Mammary epithelial cell (primary cell): ENCODE measurements at places on chromosomes 6 and 20.

DNA sequence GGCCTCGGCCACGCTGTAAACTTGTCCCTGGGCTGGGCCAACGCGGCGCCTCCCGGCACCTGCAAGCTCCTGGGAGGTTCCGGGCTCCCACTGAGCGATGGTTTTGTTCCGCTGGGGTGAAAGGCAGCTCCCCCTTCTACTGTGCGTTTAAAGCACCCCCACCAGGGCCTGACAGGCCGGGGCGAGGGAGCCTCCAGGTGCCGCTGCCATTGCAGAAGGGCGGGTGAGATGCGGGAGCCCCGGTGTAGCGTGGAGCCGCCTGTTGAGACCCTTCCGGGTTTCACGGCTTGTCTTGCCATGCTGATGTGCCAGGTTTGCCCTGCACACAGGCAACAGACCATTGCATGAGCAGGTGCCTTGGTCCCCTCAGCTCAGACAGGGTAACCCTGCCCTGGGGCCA is 2.9 kb downstream of the COL20A1 start:
- no peak for DNase-seq

GRCh38 chr20:32458061-32458836 is 100.1 kb downstream of the ASXL1 start:
- DNase-seq = no peak

DNA sequence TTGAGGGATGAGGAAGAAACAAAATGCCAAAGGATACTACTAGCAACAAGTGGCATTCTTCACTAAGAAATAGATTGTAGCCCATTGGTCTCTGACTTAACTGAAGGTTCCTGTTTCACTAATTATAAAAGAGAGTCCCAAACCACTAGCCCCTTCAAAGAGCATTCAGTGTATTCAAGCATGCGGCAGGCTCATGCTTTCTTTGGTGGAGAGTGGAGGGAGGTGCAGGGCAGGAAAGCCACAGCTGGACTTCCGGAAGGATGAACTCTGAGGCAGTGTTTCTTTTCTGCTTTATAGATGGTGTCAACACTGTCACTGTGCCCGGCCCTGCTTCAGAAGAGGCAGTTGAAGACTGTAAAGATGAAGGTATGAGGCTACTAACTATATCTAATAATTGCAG is 636.1 kb downstream of the KIF16B start:
- no peak for DNase-seq

DNA sequence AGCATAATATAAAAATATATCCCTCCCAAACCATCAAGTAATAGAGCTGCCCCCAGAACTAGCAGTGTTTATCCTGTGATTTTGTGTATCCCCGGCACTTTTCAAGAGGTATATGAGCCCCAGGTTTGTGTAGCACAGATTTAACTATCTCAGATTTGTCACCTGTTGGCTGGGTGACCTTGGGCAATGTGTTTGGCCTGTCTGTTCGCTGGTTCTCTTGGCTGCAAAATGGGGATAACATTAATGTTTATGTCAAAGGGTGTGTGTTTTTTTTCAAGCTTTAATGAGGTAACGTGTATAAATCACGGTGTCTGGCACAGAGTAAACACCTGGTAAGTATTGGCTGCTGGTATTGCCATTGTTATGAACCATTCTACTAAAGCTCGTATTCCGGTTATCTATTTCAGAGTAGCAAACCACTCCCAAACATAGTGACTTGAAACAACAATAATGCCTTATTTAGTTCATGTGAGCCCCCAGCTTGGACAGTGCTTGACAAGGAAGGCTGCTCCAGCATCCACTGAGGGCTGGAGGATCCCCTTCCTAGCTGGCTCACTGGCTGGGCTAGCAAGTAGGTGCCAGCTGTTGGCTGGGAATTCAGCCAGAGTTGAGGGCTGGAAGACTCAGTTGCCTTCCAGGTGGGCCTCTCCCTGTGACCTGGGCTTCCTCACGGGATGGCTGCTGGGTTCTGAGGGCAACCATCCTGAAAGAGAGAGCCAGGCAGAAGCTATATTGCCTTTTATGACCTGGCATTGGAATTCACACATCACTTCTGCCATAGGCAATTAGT is 36.2 kb downstream of the PDRG1 start:
- no peak for DNase-seq

- DNase-seq = no peak
Measured at GRCh38 chr6:47844881-47845280, 63.0 kb downstream of the OPN5 start.

GRCh38 chr20:32753731-32754130 is 8.5 kb upstream of the DNMT3B start:
- no peak for DNase-seq

DNA sequence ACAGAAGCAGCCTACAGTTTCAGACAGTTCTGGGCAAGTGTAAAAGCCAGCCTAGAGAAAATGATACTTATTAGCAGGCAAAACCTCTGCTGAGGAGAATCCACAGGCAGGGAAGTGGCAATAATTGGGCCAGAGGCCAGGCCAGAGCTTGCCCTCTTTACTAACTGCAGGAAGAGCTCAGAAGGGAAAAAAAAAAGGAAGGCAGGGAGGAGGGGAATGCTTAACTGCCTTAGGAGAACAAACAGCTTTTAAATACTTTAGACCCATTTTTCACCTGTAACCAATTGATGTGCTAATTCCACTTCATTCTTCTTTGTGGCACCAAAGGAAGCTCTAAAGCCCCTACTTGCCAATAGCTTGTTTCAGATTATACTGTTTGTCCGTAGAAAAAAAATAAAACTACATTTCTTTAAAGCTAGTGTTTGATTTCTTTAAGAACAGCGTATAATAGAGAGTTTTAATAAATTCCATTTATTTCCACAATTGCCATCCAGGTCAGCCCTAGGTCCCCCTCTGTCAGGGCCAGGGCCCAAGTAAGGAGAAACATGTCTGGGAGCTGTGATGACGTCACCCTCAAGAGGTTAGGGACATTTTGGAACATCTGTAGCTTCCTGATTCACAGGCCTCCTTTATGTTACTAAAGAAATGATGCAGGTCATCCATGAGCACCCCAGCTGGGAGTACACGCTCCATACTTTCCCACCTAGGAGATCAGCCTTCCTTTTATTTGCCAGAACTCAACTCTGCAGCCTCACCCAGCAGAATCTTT is 384.3 kb downstream of the CDC5L start:
- no peak for DNase-seq

DNA sequence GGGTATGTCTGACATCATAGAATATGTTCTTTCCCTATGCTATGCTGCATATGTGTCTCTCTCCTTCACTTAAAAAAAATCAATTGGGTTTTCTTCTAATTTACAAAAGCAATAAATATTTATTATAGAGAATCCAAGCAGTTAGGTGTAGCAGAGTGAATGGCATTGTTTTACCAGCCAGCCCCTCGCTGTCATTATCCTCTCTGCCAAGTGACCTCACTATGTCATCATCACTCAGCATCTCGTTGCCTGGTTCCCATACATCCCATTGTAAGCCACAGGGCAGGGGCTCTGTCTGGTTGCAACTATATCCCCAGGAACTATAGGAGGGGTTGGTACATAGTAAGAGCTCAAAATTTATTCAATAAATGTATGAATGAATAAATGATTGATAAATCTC is 31.3 kb downstream of the KIAA0319 start:
- DNase-seq = no peak
